Activated naive CD8-positive, alpha-beta T cell treated with anti-CD3 and anti-CD28 coated beads for 36 hours (primary cell): ENCODE measurements at places on chromosomes 13 and 19. TPM values are rescaled to one million over a fixed set of nuclear protein-coding genes. Genes with fewer than 3 reads are reported as not detected.

- peaks cover 14% of the 10 kb centered on the region for H3K27me3 ChIP-seq
- H3K36me3 ChIP-seq, result no peaks in the 10 kb centered on the region
- H3K4me3 ChIP-seq, result no peak overlapping the region
- no peaks in the 10 kb centered on the region for H3K4me1 ChIP-seq
Observed at GRCh38 chr13:76647550-76647949, 238.7 kb downstream of the KCTD12 start.

The HIPK4 gene
- not detected for total RNA-seq

The HSD17B14 gene
- 0.35 TPM for total RNA-seq

The NMRK2 gene
- total RNA-seq, result not detected

- H3K36me3 ChIP-seq, result no peaks in the 10 kb centered on the region
- no peak overlapping the region for H3K4me3 ChIP-seq
- no peak overlapping the region for H3K27ac ChIP-seq
Observed at GRCh38 chr19:50434525-50434924, 1.8 kb downstream of the MYBPC2 start.

GRCh38 chr13:100671389-100672182 lies 3.0 kb downstream of the TMTC4 start:
- no peak overlapping the region for H3K4me3 ChIP-seq
- DNase-seq, result no peak
- no peak overlapping the region for H3K27ac ChIP-seq
- peaks cover 23% of the 10 kb centered on the region for H3K4me1 ChIP-seq

GRCh38 chr19:56980906-56981305 lies 138.9 kb upstream of the USP29 start:
- H3K4me1 ChIP-seq, result no peaks in the 10 kb centered on the region
- no peak for DNase-seq
- H3K36me3 ChIP-seq, result peaks cover 2% of the 10 kb centered on the region

GRCh38 chr19:52527956-52528351 lies 486 bp downstream of the ZNF808 start:
- H3K4me1 ChIP-seq, result peaks cover 24% of the 10 kb centered on the region
- no peaks in the 10 kb centered on the region for H3K27me3 ChIP-seq
- no peak for DNase-seq

The DPF1 gene
- total RNA-seq, result 0.50 TPM

DNA sequence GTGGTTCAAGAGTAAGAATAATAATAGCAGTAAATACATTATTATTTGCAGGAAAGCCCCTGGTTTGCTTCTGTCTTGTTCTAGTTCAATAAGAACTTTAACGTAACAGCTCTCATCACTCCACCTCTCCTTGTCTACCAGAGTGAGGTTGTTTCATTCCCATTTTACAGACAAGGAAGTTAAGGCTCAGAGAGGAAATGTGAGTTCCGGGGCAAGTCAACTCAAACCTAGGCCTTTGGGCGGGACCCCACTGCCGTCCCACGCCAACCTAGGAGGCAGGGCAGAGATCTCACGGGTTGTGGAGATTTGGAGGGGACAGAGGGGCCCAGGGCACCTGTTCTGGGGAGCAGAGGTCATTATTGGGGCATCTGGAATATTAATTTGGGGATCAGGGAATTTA lies 1.5 kb downstream of the MAP4K1 start:
- no peaks in the 10 kb centered on the region for H3K27me3 ChIP-seq
- peak overlapping the region; percentile 100 for H3K4me3 ChIP-seq
- H3K4me1 ChIP-seq, result peaks cover 33% of the 10 kb centered on the region
- peaks cover 33% of the 10 kb centered on the region for H3K36me3 ChIP-seq
- peak overlapping the region; percentile 98 for H3K27ac ChIP-seq
- DNase-seq, result no peak

DNA sequence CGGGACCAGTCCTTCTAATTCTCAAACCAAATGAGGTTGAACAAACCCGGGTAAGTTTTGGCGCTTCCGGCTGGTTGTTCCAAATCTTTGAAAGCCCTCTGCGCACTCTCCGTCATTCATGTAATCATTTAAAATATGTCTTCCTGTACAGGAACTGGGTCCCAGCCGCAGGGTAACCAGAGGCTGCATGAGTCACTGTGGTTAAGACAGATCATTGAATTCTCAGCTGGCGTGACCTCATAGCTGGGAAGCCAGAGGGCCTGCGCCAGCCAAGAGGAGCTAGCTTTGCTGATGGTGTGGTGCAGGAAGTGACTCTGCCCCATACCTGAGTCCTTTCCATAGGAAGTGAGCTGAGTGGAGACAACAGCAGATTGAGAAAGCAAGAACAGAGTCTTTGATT lies 135.2 kb downstream of the TSHZ3 start:
- H3K36me3 ChIP-seq, result peaks cover 7% of the 10 kb centered on the region
- peaks cover 4% of the 10 kb centered on the region for H3K27me3 ChIP-seq
- peak; percentile 90 for DNase-seq
- peak overlapping the region; percentile 67 for H3K4me3 ChIP-seq

The PTH2 gene
- total RNA-seq, result not detected

The GJB6 gene
- 8.7 TPM for total RNA-seq

- H3K4me1 ChIP-seq, result no peaks in the 10 kb centered on the region
- no peak overlapping the region for H3K27ac ChIP-seq
- H3K36me3 ChIP-seq, result peaks cover 2% of the 10 kb centered on the region
- no peak overlapping the region for H3K4me3 ChIP-seq
- DNase-seq, result no peak
Observed at GRCh38 chr13:33976965-33977364, 159.0 kb downstream of the RFC3 start.

The CACNG8 gene
- not detected for total RNA-seq

- peaks cover 73% of the 10 kb centered on the region for H3K36me3 ChIP-seq
- peaks cover 36% of the 10 kb centered on the region for H3K4me1 ChIP-seq
- H3K4me3 ChIP-seq, result peak overlapping the region; percentile 98
- peak overlapping the region; percentile 97 for H3K27ac ChIP-seq
Observed at GRCh38 chr19:58304748-58305064, 471 bp upstream of the ERVK3-1 start.

DNA sequence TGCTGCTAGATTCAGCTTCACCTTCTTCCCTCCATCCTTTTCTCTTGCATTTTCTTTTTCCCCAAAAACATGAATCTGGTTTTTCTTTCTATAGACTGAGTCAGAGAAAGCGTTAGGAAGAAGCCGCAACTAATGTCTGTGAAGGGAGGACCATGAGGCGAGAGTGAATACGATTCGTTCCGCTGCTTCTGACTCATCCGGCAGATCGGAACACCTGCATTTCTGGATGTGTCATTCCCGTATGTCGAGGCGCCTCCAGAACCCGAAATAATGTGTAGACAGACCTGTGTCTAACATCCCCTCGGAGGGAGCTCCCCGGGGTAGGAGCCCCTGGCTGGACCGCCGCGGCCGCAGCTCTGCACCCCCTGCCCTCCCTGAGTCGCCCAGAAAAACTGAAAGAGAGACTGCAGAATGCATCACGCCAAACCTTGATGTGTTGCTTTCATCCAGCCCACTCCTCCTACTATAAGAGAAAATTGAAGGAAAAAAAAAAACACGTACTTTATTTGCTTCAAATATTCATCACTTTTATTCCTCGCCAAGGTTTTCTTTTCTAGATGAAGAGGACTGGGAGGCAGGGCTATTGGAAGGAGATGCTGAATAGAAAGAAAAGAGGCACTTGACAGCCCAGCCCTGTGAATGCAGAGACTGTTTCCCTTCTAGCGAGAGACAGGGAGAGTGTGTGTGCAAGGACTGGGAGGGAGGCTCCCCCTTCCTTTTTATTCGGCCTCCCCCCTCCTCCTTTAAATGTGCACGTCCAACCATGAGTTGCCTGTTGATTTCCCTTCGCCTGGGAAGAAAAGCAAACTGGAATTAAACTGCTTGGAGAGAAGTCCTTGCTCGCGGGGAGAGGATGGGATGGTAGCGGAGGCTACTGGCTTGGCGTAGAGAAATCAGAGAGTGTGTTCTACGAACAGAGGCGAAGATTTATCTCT lies 616 bp upstream of the PCDH17 start:
- no peak for DNase-seq
- peaks cover 81% of the 10 kb centered on the region for H3K27me3 ChIP-seq
- H3K27ac ChIP-seq, result no peak overlapping the region
- H3K36me3 ChIP-seq, result peaks cover 19% of the 10 kb centered on the region
- peak overlapping the region; percentile 60 for H3K4me3 ChIP-seq

DNA sequence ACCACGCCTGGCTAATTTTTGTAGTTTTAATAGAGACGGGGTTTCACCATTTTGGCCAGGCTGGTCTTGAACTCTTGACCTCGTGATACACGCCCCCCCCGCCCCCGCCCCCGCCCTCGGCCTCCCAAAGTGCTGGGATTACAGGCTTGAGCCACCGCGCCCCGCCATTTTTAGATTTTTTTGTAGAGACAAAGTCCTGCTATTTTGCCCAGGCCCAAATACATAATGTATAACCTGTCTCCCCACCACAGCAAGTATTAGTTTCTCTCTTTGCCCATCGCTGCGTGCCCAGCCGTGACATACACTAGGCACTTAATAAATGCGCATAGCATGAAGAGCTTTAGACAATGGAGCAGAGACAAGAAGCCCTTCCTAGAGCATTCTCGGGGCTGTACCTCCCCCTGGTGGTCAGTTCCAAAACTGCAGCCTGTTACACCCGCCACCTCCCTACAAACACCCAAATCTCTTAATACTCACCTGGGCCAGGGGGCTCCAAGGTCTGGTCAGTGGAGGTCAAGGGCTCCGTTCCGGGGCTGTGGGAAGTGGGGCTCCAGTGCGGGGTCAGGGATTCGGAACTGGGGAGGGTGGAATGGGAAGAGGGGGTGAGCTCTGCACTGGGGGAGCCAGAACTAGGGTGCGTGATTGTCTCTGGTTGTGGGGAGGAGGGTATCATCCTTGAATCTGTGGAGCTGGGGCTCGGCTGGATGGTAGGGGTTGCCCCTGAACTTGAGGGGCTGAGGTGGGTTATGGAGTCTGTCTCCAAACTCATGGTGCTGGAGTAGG lies 22.5 kb downstream of the IQCN start:
- H3K4me1 ChIP-seq, result peaks cover 3% of the 10 kb centered on the region
- no peak overlapping the region for H3K27ac ChIP-seq
- H3K36me3 ChIP-seq, result no peaks in the 10 kb centered on the region

GRCh38 chr13:24243302-24243701 lies 66.1 kb upstream of the C1QTNF9 start:
- H3K27ac ChIP-seq, result no peak overlapping the region
- H3K27me3 ChIP-seq, result no peaks in the 10 kb centered on the region
- peaks cover 22% of the 10 kb centered on the region for H3K4me1 ChIP-seq
- DNase-seq, result no peak
- no peak overlapping the region for H3K4me3 ChIP-seq

- no peak for DNase-seq
- no peaks in the 10 kb centered on the region for H3K27me3 ChIP-seq
- peaks cover 28% of the 10 kb centered on the region for H3K4me1 ChIP-seq
- peak overlapping the region; percentile 18 for H3K4me3 ChIP-seq
Observed at GRCh38 chr19:55474269-55475265, 1.9 kb upstream of the ZNF628 start.

- H3K27me3 ChIP-seq, result no peaks in the 10 kb centered on the region
- no peak overlapping the region for H3K4me3 ChIP-seq
- no peak overlapping the region for H3K27ac ChIP-seq
- H3K36me3 ChIP-seq, result no peaks in the 10 kb centered on the region
- DNase-seq, result no peak
- H3K4me1 ChIP-seq, result peaks cover 3% of the 10 kb centered on the region
Observed at GRCh38 chr19:28500982-28501630, 711.8 kb downstream of the UQCRFS1 start.

The URAD gene
- total RNA-seq, result not detected
